ENCODE measurements at places on chromosomes 4 and X. TPM values are rescaled to one million over a fixed set of nuclear protein-coding genes. Genes with fewer than 3 reads are reported as not detected.

The CCDC149 gene
- total RNA-seq = 7.0 TPM

The NOX1 gene
- total RNA-seq = not detected

The FAM9C gene
- not detected for total RNA-seq

The GAB1 gene
- 8.9 TPM for total RNA-seq

The TSPAN7 gene
- not detected for total RNA-seq

The BMX gene
- total RNA-seq = not detected

The SFRP2 gene
- not detected for total RNA-seq

The MTNR1A gene
- total RNA-seq = not detected

The FAM241A gene
- under 0.01 TPM for total RNA-seq

The PDGFRA gene
- total RNA-seq = 157 TPM

The BEX2 gene
- total RNA-seq = not detected

The NDNF gene
- under 0.01 TPM for total RNA-seq

The PCDH7 gene
- 44.1 TPM for total RNA-seq

The ABCG2 gene
- 1.4 TPM for total RNA-seq

The AMOT gene
- 5.3 TPM for total RNA-seq

The SMIM9 gene
- not detected for total RNA-seq

The BMP3 gene
- under 0.01 TPM for total RNA-seq

The GAGE13 gene
- total RNA-seq = not detected

The RTL9 gene
- total RNA-seq = 0.56 TPM

The FAM149A gene
- total RNA-seq = 0.83 TPM

The TMPRSS11D gene
- not detected for total RNA-seq

The DCAF4L1 gene
- total RNA-seq = 0.18 TPM

The GNRHR gene
- not detected for total RNA-seq

The PLK4 gene
- 15.1 TPM for total RNA-seq

The TMEM271 gene
- total RNA-seq = not detected

The KLB gene
- not detected for total RNA-seq

The INTS6L gene
- total RNA-seq = 3.9 TPM

The FDCSP gene
- total RNA-seq = not detected

The AFF2 gene
- total RNA-seq = 0.72 TPM

The POU4F2 gene
- total RNA-seq = not detected

Measured in IMR-90 (cell line).